ENCODE measurements at places on chromosomes 7 and 10. TPM values are rescaled to one million over a fixed set of nuclear protein-coding genes. Genes with fewer than 3 reads are reported as not detected.

GRCh38 chr10:102299873-102300272 is 54.5 kb downstream of the GBF1 start:
- no peaks in the 10 kb centered on the region for H3K27me3 ChIP-seq
- H3K4me1 ChIP-seq, result no peaks in the 10 kb centered on the region
- no peak for DNase-seq
- no peaks in the 10 kb centered on the region for H3K36me3 ChIP-seq
- H3K27ac ChIP-seq, result no peak overlapping the region

DNA sequence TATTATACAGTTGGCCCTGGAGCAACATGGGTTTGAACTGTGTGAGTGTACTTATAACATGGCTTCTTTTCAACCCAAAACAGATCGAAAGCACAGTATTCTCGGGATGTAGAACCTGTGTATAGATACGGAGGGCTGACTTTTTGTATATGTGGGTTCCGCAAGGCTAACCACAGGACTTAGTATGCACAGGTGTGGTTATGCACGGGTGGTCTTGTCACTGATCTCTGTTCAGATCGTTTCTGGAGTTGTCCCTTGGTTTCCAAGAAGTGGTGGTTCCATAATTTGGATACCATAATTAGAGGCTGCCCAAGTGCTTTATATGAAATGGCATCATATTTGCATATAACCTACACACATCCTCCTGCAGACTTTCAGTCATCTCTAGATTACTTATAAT is 10.9 kb upstream of the BHLHA15 start:
- no peaks in the 10 kb centered on the region for H3K4me1 ChIP-seq
- DNase-seq, result no peak
- H3K36me3 ChIP-seq, result peaks cover 4% of the 10 kb centered on the region
- H3K4me3 ChIP-seq, result no peak overlapping the region

Gene GOLGA7B
- not detected for total RNA-seq

GRCh38 chr7:100053215-100053614 is 3.6 kb downstream of the ZSCAN21 start:
- no peaks in the 10 kb centered on the region for H3K27me3 ChIP-seq
- no peak overlapping the region for H3K4me3 ChIP-seq
- H3K4me1 ChIP-seq, result no peaks in the 10 kb centered on the region
- DNase-seq, result no peak
- H3K36me3 ChIP-seq, result peaks cover 16% of the 10 kb centered on the region
- no peak overlapping the region for H3K27ac ChIP-seq

DNA sequence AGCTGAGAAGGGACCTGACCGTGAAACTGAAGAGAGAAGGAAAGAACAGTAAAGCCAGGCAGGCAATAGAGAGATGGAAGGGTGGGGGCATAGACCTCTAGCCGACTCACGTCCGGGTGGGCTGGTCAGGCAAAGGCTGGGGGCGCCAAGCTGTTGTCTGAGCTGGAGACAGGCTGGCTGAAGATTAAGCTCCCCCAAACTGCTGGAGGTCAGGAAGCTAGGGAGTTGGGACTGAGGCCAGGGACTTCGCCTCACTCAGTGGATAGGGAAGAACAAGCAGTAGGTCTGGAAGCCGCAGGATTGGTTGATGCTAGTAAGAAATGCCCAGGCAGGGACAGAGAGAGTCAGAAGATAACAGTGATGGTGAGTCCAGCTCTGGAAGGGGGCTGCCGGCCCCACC is 5.3 kb downstream of the PITX3 start:
- peaks cover 20% of the 10 kb centered on the region for H3K4me1 ChIP-seq
- no peak for DNase-seq
- peaks cover 84% of the 10 kb centered on the region for H3K27me3 ChIP-seq
- H3K36me3 ChIP-seq, result no peaks in the 10 kb centered on the region
- no peak overlapping the region for H3K4me3 ChIP-seq
- no peak overlapping the region for H3K27ac ChIP-seq

DNA sequence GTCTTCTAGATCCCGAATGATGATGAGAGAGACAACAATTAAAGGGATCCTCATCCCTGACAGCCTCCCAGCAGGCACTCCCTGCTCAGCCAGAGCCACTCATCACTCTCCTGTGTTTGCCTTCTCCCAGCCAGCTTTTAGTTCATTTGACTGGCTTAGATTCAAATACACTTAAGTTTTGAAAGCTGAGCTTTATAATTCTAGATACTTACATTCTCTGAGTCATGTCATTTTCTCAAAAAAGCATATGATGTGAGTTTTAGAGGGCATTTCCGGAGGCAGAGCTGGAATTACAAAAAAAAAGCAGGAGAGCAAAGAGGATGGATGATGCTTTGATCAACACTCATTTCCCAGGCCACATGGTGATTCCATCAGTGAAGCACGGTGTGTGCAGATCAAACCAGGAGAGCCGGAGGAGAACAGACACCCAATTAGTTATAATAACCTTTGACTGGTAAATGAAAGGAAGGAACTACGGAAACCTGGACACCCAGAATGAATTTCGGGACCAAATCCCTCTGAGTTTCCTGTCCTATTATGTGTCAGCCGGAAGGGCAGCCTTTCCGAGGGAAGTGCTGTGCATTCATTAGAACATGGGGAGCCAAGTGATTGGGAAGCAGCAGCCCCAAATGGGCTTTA is 81.5 kb upstream of the HPS1 start:
- no peak overlapping the region for H3K4me3 ChIP-seq
- H3K36me3 ChIP-seq, result no peaks in the 10 kb centered on the region
- DNase-seq, result no peak
- no peak overlapping the region for H3K27ac ChIP-seq
- no peaks in the 10 kb centered on the region for H3K27me3 ChIP-seq
- H3K4me1 ChIP-seq, result no peaks in the 10 kb centered on the region

Gene PALD1
- total RNA-seq, result 31.8 TPM

DNA sequence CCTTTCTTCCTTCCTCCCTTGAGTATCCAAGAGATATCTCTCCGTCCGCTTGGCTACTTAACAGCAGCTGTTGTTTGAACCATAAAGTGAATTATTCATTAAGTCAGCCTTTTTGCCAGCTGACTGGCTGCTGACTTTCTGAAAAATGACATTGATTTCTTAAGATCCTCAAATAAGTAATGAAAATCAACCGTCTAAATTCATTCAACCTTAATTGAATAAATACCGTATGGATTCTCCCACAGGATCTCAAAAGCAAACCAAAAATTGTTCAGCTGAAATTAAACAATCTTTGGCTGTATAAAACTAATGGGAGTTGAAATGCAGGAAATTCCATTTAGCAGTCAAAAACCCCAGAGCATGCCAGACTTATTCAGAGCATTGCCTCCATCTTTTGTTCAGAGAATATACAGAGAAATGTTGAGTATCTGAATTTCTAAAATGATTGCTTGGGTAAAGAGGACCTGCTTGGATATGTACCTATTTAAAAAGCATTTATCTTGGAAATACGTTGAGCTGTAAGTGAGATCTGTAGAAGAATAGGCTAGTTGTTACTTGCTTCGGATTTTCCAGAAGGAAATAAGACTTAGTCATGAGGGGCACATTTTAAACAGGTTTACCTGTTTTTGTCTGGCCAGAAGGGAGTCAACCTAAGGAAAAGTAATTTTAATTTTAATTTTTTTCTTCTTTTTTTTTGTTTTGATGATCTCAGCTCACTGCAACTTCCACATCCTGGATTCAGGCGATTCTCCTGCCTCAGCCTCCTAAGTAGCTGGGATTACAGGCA is 136.2 kb downstream of the PLXDC2 start:
- DNase-seq, result no peak
- no peak overlapping the region for H3K27ac ChIP-seq
- no peaks in the 10 kb centered on the region for H3K36me3 ChIP-seq
- H3K4me3 ChIP-seq, result no peak overlapping the region
- H3K27me3 ChIP-seq, result no peaks in the 10 kb centered on the region
- no peaks in the 10 kb centered on the region for H3K4me1 ChIP-seq

Gene C7orf33
- not detected for total RNA-seq

Gene CFAP69
- 3.2 TPM for total RNA-seq

Gene HTR5A
- total RNA-seq, result not detected

Gene FEZF1
- 12.9 TPM for total RNA-seq

Gene SFMBT2
- 8.6 TPM for total RNA-seq

DNA sequence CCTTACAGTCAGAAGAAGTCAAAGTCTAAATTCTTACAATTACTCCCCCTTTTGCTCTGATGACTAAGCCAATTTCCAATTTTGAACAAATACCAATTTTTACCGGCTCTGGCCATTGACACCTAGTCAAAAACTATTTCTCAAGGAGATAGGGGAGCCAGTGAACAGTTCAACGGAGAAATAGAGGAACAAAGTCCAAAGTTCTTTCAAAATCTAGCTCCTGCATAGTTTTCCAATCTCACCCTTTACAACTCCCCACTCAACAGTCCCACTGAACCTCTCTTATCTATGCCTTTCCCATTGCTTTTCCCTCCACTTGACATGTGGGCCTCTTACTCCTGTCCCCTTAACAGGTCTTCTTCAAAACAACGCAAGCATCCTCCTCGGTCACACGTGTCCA is 192.9 kb downstream of the DOCK4 start:
- no peaks in the 10 kb centered on the region for H3K4me1 ChIP-seq
- H3K27me3 ChIP-seq, result no peaks in the 10 kb centered on the region
- no peaks in the 10 kb centered on the region for H3K36me3 ChIP-seq
- no peak overlapping the region for H3K27ac ChIP-seq

Gene ELN
- total RNA-seq, result 5.6 TPM

GRCh38 chr7:23254051-23254681 is 7.6 kb downstream of the GPNMB start:
- H3K4me1 ChIP-seq, result no peaks in the 10 kb centered on the region
- H3K36me3 ChIP-seq, result no peaks in the 10 kb centered on the region
- no peak overlapping the region for H3K27ac ChIP-seq
- no peaks in the 10 kb centered on the region for H3K27me3 ChIP-seq

GRCh38 chr10:103949728-103950127 is 17.2 kb upstream of the SLK start:
- DNase-seq, result no peak
- no peaks in the 10 kb centered on the region for H3K36me3 ChIP-seq
- no peaks in the 10 kb centered on the region for H3K27me3 ChIP-seq
- H3K27ac ChIP-seq, result no peak overlapping the region
- no peak overlapping the region for H3K4me3 ChIP-seq
- no peaks in the 10 kb centered on the region for H3K4me1 ChIP-seq

DNA sequence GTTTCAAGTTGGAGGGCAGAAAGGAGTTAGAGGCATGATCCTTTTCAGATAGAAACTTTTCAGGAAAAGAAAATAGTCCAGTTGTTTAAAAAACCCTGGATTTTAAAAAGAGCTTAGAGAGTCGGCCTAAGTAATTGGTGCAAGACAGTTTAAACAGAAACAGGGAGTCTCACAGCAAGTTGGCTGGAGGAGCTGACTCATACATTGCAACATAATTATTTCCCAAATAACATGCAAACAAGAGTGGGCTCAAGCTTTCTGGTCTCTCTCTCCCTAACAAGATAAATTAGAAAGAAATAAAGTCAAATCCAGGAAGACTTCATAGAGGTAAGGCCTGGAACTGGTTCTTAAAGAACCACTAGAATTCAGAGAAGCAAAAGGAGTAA is 100.3 kb upstream of the AGBL3 start:
- DNase-seq, result no peak
- H3K27ac ChIP-seq, result no peak overlapping the region
- no peaks in the 10 kb centered on the region for H3K36me3 ChIP-seq
- H3K4me3 ChIP-seq, result no peak overlapping the region
- H3K4me1 ChIP-seq, result no peaks in the 10 kb centered on the region

DNA sequence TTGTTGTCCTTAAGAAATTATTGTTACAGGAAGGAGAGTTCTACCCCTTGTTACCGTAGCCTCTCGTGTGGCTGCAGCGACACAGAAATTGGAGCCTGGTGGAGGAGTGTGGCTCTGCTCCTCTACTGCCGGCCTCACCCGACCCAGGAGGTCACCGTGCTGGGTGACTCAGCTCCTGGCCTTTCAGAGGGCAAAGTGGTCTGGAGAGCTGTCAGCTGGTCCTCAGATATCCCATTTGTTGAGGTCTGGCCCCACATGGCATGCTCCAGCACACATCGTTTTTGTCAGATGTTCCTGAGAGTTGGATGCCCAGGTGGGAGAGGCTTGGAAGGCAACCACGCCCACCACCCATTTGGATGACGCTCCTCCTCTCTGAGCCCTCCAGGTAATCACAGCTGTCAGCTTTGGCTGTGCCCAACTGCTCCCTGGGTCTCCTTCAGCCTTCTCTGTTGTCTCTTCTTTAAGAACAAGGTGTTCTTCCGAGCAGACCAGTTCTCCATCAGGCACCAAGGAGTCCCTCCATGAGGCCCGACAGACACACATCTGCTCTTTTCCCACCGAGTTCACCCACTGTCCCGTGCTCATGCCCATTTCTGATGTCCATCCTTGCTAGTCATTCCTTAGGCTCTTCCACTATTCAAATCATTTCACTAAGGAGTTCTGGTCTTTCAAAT is 80.3 kb downstream of the RAMP3 start:
- H3K36me3 ChIP-seq, result no peaks in the 10 kb centered on the region
- no peaks in the 10 kb centered on the region for H3K4me1 ChIP-seq
- peak; percentile 38 for DNase-seq
- H3K27ac ChIP-seq, result no peak overlapping the region
- no peak overlapping the region for H3K4me3 ChIP-seq
- no peaks in the 10 kb centered on the region for H3K27me3 ChIP-seq

Gene VWC2
- total RNA-seq, result 0.31 TPM

GRCh38 chr10:23702977-23703414 is 264.1 kb downstream of the OTUD1 start:
- no peaks in the 10 kb centered on the region for H3K27me3 ChIP-seq
- no peak overlapping the region for H3K27ac ChIP-seq
- DNase-seq, result peak; percentile 64
- H3K4me3 ChIP-seq, result no peak overlapping the region
- no peaks in the 10 kb centered on the region for H3K36me3 ChIP-seq

Gene CLEC5A
- not detected for total RNA-seq

Gene MMD2
- total RNA-seq, result not detected

Gene TACC2
- 48.5 TPM for total RNA-seq

DNA sequence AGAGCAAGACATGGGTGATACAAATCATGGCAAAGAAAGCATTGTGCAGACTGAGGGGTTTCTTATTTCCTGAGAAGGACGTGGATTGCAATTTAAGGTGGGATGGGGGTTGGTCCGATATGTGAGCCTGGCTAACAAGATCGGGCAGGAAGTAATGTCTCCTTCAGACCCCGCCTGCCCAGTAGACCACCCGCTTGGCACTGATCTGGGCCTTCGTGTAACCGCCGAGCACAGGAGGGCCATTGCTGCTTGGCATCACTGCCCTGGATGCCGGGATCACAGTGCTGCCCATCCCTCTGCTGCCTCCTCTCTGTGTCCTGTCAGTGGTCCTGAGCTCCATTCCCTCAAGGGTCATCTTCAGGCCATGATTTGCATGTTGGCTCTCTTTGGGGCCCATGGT is 214.6 kb upstream of the ZNF32 start:
- H3K4me1 ChIP-seq, result no peaks in the 10 kb centered on the region
- no peak overlapping the region for H3K27ac ChIP-seq
- DNase-seq, result peak; percentile 30
- H3K36me3 ChIP-seq, result no peaks in the 10 kb centered on the region
